CD8-positive, alpha-beta memory T cell (primary cell): ENCODE measurements at places on chromosomes 3 and 15. TPM values are rescaled to one million over a fixed set of nuclear protein-coding genes. Genes with fewer than 3 reads are reported as not detected.

DNA sequence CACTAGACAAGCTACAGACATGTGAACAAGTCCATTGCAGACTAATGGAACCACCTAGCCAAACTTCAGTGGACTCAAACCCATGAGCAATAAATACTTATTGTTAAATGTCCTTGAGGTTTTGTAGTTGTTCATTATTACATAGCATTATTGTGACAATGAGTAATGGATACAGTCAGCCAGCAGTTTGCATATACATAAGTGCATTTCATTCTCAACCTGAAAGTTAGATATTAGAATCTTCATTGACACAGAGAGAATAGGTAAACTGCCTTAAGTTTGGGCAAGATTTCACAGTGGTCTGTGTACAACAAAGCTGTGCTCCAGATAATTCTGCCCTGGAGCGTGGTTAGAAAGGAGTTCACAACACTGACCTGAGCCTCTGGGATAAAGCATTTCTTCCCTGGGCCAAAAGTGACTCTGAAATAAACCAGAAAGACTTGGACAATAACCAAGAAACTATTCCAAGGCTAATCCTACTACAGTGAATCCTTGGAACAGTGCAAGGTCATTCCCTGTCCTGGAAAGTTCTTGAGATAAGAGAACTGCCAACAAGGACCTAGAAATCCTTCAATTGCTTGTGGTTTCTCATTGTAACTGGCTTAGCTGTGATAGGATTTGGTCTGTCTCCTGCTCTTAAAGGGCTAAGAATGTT lies 225.5 kb upstream of the STT3B start:
- DNase-seq: no peak

DNA sequence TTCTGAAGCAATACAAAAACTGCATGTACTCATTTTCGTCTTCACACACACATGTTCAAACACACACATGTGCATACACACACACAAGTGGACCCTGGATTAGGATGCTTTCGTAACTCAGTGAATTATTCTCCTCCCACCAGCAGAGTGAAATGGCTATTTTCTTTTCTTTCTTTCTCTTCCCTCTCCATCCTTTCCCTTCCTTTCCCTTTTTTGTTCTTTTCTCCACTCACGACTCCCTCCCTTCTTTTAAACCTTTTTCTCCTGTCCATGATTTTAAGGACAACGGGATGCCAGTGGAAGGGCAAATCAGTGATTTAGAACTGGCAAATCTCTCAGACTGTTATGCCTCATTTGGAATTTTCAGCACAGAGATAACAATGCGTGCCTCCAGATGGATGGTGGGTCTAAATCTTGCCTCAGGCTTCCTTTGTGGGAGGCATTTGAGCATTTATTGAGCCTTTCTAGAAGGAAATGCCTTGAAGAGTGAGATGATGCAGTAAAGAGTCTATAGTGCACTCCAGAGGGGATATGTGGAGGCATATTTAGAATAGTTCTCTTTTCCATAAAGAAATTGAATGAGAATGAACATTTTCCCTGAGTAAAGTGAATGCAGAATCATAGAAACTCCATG lies 130.4 kb upstream of the SLC7A14 start:
- DNase-seq: no peak

DNA sequence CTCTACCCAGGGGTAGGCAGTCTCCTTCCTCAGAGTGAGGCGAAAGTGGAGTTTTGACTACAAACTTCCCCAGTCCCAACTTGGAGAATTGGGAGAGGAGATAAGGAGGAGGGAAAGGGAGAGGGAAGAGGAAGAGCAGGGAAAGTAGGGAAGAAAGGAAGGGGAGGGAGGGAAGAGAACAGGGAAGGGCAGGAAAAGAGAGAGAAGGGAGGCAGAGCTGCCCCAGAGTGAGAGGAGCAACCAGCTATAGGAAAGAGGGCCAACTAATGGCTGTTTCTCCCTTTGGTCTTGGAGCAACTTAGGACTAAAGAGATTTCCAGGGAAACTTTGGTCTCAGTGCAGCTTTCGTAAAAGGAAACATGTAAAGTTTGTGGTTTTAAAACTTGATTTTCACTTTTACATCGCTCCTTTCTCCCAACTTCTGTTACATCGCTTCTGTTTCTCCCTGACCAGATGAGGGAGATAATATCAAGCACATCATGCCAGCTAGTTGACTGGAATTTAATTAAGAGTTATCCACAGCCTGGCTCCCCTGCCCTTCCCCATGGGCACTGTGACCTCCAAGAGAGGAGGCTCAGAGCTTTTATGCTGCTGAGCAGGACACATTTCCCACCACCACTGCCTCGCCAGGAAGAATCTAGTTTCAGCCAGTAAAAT lies 1.4 kb downstream of the CA12 start:
- no peak for DNase-seq

- DNase-seq: no peak
Observed at GRCh38 chr3:53109891-53110771, 20.1 kb downstream of the RFT1 start.

DNA sequence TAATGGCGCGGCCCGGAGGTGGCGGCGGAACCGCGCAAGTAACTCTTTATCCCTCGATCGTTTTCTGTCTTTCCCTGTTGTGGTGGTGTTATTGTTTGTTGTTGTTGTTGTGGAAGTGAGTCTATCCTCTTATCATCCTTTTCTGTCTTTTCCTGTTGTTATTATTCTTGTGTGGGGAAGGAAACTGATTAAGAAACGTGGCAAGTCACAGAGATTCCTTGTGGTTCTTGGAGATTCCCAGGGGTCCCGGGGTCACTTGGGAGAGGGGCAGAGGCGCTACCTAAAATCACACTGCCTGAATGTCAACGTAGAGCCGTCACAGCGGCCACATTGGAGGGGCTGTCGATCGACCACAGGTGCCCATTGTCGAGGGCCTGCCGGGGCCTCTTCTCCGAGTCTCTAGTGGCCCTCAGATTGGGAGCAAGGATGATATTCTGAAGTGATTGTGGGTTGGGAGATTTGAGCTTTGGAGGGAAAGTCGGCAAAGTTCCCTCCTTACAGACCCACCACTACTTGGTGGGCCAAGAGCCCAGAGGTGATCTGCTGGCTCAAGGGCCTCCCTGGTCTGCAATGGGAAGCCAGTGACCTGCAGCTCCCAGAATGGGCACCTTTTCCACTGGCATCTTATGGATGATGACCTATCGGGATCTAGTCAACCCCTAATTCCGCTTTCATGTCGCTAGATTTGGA lies 790 bp downstream of the PARP14 start:
- no peak for DNase-seq

DNA sequence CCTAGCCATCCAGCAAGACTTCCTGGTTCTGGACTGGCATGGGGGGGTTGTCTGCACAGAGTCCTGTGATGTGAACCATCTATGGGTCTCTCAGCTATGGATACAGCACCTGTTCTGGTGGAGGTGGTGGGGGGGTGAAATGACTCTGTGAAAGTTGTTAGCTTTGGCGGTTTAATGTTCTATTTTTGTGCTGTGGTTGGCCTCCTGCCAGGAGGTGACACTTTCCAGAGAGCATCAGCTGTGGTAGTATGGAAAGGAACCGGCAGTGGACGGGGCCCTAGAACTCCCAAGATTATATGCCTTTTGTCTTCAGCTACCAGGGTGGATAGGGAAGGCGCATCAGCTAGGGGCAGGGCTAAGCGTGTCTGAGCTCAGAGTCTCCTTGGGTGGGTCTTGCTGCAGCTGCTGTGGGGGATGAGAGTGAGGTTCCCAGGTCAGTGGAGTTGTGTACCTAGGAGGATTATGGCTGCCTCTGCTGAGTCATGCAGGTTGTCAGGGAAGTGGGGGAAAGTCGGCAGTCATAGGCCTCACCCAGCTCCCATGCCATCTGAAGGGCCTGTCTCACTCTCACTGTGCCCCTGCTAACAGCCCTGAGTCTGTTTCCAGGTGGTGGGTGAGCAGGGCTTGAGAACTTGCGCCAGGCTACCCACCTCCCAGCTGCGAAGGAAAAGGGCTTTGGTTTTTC lies 7.1 kb upstream of the LARS2 start:
- DNase-seq: no peak

- no peak for DNase-seq
Observed at GRCh38 chr3:187044206-187044605, 95.1 kb downstream of the RPL39L start.

GRCh38 chr3:194637541-194638400 lies 4.6 kb upstream of the TMEM44 start:
- DNase-seq: no peak

DNA sequence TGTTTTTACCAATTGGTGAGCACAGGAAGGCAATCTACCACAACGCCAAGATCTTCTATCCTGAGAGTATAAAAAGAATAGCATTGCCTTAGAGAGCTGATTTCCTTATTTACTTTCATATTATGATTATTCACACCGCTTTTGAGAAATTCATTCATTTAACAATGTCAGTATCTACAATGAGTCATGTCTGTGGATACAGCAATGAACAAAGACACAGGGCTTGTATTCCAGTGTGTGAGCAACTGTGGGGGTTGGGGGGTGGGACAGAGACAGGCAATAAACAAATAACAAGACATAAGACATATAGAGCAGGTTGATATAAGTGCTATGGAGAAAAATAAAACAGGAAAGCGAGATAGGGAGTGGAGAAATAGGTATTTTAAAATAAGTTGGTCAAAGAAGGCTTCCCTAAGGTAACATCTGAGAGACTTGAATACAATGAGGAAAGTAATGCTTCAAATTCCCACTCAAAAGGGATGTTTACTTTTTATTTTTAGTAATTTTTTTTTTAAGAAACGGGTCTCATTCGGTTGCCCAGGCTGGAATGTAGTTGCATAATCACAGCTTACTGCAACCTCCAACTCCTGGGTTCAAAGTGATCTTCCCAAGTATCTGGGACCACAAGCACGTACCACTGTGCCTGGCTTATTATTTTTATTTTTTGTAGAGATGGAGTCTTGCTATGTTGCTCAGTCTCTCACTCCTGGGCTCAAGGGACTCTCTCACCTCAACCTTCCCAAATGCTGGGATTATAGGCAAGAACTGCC lies 45.7 kb downstream of the PGBD4 start:
- no peak for DNase-seq

- DNase-seq: no peak
Observed at GRCh38 chr15:99962006-99962561, 228.8 kb upstream of the LYSMD4 start.

- DNase-seq: no peak
Observed at GRCh38 chr3:114451561-114452018, 157.8 kb downstream of the TIGIT start.

DNA sequence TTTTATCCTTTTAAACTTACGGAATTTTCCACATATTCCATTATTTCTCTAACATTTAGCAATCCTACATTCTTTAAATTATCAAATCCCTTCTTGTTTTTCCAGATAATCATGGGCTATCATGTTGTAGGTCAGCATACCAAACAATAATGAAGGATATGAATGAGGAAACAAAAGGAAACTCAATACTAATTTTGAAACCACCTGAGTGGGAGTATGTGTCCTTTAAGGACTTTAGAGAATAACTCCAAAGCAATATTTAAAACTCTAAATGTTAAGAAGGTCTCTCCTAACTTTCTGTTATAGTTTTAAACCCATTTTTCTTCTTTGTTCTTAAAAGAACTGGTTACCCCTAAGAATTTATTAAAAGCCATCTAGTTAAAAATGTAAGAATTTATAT lies 43.0 kb downstream of the TP53BP1 start:
- no peak for DNase-seq

- no peak for DNase-seq
Observed at GRCh38 chr15:98381446-98381845, 266.9 kb upstream of the IGF1R start.

DNA sequence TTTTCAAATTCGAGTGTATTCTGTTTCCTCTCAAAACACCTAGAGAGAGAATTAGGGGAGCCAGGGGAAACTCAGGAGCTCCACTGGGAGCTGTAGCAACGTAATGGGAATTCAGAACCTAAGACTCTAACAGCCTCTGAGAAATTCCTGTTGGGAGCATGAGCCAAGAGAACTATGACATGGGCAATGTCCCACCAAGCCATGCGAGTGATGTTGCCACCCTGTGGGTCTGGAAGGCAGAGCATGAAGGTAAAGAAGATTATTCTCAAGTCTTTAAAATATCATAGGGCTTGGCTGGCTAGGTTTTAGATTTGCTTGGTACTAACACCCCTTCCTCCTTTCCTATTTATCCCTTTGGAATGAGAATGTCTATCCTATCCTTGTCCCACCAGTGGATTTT lies 392.6 kb upstream of the ADAMTS9 start:
- DNase-seq: no peak

- no peak for DNase-seq
Observed at GRCh38 chr3:175260145-175260794, 401.1 kb downstream of the NAALADL2 start.

DNA sequence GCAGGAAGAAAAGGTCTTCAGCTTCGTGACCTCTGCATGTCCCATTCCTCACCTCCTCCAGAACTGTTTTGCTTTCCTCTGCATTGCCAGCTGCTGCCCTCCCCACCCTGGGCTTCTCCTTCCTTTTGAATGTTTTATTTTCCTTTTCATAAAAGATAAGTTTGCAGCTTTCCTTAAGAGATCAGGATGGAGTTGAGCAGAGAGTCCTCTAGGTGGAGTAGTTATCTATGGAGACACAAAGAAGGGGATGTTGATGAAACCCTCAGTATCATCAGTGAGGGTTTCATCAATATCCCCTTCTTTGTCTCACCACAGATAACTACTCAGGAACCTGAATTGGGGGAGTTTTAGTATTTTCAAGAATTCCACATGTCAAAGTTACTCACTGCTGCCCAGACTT lies 19.0 kb upstream of the SLC25A36 start:
- DNase-seq: no peak

- DNase-seq: no peak
Observed at GRCh38 chr3:153289334-153289808, 127.3 kb downstream of the RAP2B start.

GRCh38 chr3:196989721-196990262 lies 21.2 kb upstream of the PIGZ start:
- no peak for DNase-seq

- DNase-seq: no peak
Observed at GRCh38 chr3:21028412-21028811, 722.6 kb downstream of the ZNF385D start.

TM4SF18 gene
- not detected for total RNA-seq

CELF6 gene
- total RNA-seq: 0.68 TPM

FOXB1 gene
- 0.33 TPM for total RNA-seq

CFAP100 gene
- not detected for total RNA-seq

FMN1 gene
- 0.11 TPM for total RNA-seq

TIGIT gene
- 185 TPM for total RNA-seq

SEMA3G gene
- total RNA-seq: 0.13 TPM

SLC28A1 gene
- total RNA-seq: not detected

PLA1A gene
- total RNA-seq: not detected

A4GNT gene
- not detected for total RNA-seq

SLC51A gene
- total RNA-seq: not detected

CSTA gene
- total RNA-seq: 0.31 TPM

LHFPL4 gene
- total RNA-seq: not detected

STRIT1 gene
- not detected for total RNA-seq

P2RY14 gene
- 0.84 TPM for total RNA-seq

CLEC3B gene
- 0.24 TPM for total RNA-seq

TMC3 gene
- total RNA-seq: not detected
